ENCODE measurements at places on chromosomes 7 and 10.

GRCh38 chr10:49165821-49166483 is 22.2 kb downstream of the TMEM273 start:
- DNase-seq = no peak

DNA sequence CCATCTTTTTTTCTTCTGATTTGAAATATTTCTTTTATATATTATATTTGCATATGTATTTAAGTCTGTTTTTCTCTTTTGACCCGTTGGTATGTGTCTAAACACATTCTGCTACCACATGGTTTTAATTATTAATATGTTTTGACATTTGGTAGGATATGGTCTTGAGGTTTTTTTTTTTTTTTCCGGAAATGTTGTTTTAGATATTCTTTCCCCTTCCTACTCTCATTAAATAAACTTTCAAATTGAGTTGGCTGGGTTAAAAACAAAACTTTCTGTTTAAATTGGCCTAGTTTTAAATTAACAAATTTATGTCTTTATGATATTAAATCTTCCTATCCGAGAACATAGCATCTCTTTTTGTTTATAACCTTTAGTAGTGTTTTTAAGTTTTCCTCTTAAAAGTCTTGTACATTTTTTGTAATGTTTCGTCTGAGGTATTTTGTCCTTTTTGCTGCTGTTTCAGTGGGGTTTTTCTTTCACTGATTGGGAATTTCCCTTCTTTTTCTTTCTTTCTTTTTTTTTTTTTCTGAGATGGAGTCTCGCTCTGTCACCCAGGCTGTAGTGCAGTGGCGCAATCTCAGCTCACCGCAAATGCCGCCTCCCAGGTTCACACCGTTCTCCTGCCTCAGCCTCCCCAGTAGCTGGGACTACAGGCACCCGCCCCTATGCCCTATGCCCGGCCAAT is 25.4 kb downstream of the STAM start:
- DNase-seq = no peak

DNA sequence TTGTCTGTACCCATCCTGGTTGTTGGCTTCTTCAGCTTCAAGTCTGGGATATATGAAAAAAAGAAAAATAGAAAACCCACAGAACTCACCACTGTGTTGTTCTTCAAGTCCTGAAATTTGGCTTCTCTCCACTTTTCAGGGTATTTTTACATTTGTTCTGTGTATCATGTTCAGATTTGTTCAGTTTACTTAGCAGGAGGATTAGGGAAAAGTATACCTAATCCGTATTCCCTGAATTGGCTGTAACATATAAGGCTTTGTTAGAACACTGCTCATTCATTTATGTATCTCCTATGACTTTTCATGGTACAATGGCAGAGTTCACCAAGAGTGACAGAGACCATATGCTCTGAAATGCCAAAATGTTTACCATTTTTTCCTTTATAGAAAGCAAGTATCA is 146.9 kb downstream of the PTN start:
- DNase-seq = no peak

DNA sequence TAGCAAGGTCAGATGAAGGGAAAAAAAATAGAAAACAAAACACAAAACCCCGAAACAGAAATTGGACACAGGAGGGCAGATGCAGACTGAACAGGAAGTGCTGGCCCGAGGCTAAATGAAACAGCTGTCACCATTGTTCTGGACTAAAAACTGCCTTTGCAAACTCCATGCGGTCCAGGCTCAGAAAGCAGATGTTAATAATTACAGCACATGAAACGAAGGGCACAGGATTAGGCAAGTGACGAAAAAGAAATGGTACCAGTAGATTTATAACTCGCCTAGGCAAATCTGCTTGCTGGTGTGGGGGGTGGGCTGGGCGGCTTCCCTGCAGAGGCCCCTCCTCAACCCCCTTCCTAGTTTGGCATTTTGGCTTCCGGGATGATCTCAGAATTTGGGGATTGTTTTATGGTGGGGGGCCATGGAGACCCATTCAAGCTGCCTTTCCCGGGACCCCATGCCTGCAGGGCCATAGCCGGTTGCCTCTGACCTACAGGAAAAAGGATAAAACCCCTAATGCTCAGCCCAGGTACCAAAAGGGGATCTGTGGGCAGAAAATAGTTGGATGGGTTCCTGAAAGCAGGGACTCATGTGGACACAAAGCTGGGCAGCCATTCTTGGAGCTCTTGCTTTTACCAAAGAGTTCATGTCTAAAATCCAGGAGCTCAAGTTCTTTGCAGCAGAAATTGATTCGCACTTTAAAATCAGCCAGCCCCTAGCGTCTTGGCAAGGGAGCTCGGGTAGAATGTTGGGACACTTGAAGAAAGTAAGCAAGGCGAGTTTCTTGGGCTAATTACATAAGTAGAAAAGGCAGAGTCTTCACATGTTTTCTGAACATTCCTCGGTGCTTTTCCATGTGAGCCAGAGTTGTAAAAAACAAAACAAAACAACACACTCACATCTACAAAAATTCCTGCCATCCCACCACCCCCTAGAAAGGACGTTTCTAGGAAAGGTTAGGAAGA is 39.0 kb upstream of the EMX2 start:
- DNase-seq = no peak

DNA sequence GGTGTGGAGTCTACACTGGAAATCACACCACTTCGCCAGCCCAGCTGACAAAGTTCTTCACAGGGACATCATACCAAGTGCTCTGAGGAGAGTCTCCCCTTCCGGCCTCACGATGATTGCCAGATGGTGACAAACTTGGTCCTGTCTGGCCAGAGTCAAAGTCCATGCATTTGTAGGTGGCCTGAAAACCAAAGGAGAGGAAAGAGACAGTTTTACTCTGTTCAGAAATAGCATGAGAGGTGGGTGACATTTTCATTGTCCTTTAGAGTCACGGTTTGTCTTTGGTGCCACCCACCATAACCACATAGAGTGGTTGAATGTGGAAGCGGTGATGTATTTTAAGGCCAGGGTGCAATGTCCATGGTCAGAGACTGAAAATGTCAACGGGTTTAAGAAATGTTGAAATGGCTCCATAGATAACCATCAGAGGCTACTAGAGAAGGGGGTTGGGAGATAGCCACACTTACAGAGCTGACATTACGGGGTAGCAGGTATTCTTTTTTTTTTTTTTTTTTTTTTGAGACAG is 33.0 kb downstream of the BTBD16 start:
- no peak for DNase-seq

DNA sequence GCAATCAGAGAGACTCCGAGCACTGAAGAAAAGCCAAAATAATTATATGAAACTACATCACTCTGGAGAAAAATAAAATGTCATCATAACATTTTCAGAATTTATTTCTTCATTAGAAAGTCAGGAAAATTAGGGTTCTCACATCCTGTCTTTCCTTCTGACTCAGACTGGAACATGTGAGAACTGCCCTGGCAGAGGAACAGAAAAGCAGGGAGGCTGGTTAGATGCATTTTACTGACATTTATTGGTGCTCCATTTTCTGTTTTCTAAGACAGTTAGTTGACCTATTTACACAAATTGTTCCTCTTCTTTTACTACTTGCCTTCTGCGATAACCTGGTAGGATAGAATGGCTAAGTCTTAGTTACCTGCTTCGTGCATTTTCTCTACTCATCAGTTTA is 58.6 kb upstream of the ANK3 start:
- no peak for DNase-seq

GRCh38 chr10:14477408-14477710 is 146.6 kb upstream of the FRMD4A start:
- DNase-seq = no peak

GRCh38 chr7:115363916-115364315 is 442.0 kb downstream of the MDFIC start:
- no peak for DNase-seq

- DNase-seq = no peak
These were observed 244.1 kb downstream of the FRMD4A start for GRCh38 chr10:14086596-14086995.

GRCh38 chr7:138584283-138584682 is 116.9 kb downstream of the SVOPL start:
- DNase-seq = no peak

DNA sequence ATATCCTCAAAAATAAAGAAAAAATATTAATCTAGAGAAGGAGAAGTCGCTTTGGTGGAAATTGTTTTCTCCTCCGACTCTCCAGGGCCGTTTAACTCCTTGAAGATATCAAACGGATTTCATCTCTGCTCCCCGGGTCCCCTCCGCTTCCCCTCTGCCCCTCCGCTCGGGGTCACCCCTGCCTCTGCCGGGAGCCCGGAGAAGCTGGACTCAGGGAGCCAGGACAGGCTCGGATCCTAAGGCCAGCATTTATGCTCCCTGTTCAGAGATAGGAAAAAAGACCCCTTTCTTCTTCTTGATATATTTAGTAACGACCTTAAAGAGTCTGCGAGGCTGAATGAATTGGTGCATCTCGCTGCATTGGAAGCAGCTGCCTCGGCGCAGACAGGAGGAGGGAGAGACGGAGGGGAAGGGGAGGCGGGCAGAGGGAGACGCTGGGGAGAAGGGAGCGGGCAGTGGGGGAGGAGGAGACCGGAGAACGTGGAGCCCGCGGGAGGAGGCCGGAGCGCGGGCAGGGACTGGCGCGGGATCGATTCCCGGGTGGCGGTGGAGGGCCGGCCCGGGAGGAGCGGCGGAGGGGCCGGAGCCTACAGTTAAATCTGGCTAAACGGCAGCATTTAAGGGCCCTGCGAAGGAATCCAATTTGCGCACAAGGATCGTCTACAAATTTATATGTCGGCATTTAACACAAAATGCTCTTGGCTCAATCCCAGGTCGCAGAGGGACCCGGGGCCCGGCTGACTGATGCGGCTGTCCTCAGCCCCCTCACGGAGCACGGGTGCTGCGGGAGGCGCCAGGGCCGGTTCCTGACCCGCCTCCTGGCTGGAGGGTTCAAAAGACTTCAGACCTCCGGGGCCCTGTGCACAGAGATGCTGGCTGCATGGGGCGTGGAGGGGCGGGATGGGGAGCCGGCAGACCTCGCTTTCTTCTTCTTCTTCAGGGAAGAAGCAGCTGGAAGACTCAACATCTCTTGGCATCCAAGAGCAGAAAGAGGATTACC is 55.6 kb downstream of the CRTAC1 start:
- no peak for DNase-seq

GRCh38 chr7:36306222-36306621 is 83.4 kb upstream of the ANLN start:
- DNase-seq = no peak

DNA sequence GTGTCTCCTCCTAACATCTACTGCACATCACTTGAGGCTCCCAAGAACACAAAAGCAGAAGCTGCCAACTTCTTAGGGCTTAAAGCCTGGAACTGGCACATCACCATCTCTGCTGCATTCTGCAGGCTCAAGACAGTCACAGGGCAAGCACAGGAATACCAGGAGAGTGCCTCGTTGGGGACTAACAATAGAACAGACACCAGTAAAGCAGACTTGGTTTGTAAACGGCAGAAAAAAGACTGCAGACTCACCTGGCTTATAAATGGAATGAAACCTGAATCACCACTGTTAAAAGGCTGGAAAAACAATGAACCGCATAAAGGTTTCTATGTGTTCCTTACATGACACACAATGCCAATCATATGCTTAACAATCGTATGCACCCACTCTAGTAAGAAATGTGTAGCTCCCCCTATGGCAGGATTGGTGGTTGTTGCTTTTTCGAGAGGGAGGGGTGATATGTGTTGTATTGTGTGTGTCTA is 12.8 kb downstream of the RHEB start:
- DNase-seq = no peak

- DNase-seq = peak; percentile 99
These were observed 590.9 kb upstream of the ANKRD30A start for GRCh38 chr10:36534471-36535002.

DNA sequence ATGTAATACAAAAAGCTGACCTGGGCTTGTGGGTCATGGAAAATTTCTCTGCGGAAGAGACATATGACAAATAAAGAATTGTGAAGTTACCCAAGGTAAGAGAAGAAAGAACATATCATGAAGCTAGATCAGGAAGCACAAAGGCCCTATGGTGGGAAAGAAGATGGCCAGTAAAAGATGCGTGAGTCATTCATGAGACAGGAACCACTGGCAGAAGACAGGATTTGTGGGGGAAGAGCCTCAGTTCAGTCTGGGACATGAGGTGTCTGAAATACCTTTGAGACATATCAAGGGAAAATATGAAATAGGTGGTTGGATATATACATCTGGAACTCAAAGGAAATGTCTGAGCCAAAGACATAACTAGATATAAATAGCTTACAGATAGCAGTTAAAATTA is 27.7 kb upstream of the AMPH start:
- no peak for DNase-seq

- DNase-seq = no peak
These were observed 885.7 kb upstream of the CELF2 start for GRCh38 chr10:10132009-10132408.

DNA sequence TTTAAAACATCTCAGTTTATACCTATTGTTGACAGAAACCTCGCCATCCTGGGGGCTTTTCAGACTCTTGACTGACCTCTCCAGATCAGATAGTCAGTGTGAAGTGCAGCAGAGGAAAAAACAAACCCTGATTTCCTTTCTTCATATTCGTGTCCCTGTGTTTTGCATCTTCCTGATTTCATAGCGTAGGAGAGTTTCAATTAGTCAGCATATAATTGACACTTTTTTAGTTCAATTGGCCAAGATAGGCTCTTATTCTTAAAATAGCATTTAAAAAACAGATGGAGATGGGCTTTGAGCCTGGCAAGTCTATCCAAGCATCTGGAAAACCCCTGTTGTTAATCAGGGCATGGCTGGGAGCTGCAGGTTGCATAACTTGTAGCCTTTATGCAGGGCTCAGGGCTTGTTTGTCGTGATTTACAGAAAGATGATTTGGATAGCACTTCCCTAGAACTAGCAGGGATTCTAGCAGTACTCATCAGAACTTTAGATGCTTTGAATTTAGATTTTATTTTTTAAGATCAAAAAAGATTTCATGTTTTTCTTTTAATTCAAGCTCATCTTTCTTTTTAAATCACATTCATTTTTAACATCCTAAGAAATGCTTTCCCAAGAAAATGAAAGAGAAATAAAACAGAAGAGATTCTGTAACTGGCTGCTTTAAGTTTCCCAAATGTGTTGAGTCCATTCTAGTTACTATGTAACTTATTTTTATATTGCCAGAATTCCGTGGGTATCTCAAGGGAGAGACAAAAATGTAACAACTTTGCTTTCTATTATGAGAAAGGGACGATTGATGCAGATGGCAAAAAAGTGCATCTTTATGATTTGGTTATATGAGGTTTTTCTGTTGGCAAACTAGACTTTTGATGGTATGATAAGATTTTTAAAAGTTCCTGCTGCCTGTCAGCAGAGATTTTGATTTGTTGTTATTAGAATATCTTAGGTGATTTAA is 270.8 kb upstream of the FZD8 start:
- no peak for DNase-seq

GRCh38 chr7:93985101-93985500 is 19.1 kb downstream of the BET1 start:
- no peak for DNase-seq

GRCh38 chr7:151728286-151728660 is 148.6 kb downstream of the PRKAG2 start:
- DNase-seq = no peak

GRCh38 chr7:126419047-126419446 is 833.7 kb downstream of the GRM8 start:
- no peak for DNase-seq

GRCh38 chr10:98623176-98623575 is 176.4 kb upstream of the HPS1 start:
- peak; percentile 45 for DNase-seq

GRCh38 chr10:99937630-99938029 is 72.1 kb downstream of the DNMBP start:
- no peak for DNase-seq

GRCh38 chr10:8563478-8563877 is 509.0 kb downstream of the GATA3 start:
- no peak for DNase-seq

GRCh38 chr7:93245525-93246432 is 13.6 kb downstream of the VPS50 start:
- peak; percentile 38 for DNase-seq

Data from KBM-7 (cell line).